Activated T-helper 1 cell treated with Interleukin-2 at 50 U/mL for 16 hours (primary cell): ENCODE measurements at places on chromosomes 3 and 15.

GRCh38 chr15:38128341-38128781 is 124.3 kb upstream of the SPRED1 start:
- no peak for DNase-seq

DNA sequence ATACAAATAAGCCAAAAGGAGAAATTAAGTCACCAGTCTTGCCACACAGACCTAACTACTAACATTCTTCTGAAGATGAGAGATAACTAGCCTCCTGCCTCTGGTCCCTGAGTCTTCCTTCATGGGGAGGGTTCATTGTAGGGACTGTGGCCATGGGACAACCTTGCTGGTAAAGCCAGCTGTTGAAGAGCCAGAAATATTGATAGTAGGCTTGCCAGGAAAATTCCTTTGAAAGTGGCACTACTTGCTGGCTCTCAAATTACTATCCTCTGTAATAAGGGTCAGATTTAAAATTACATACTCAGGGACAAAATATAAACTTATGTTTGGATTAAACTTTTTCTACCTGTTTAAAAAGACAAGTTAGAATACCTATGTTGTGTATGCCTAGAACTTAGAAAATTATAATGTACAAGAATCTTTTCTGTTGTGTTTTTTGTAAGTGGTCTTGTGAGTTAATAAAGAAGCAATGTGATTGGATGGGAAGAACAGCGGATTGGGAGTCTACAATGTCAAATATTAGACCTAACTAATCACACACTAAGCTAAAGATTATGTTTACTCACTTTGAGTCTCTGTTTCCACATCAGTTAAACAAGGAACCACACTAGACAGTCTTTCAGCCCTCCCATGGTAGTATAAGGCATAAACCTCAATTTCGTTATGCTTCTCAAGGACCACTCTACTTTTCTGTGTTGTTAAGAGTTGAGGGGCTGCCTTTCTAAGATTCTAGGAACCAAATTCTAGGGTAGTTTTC is 60.0 kb upstream of the TRIM71 start:
- DNase-seq = no peak

- no peak for DNase-seq
Measured at GRCh38 chr3:147975165-147975564, 566.0 kb downstream of the ZIC1 start.

DNA sequence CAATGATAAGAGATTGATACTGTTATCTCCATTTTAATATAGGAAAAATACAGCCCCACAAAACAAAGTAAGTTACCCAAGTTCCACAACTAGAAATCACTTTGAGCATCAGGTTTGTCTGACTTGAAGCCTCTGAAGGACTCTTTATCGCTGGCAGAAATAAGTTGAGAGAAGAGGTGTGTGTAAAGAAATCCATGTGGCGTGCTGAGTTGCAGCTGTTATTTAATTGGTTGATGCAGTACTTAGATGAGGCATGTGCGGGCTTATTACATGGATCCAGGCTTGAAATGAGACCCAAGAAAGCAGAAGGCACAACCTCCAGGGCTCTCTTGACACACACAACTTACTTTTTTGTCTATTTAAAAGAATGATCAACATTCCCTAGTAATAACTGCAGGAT is 221.3 kb downstream of the PDZRN3 start:
- DNase-seq = no peak

GRCh38 chr3:81983382-81983781 is 221.9 kb upstream of the GBE1 start:
- DNase-seq = no peak

GRCh38 chr3:26099692-26100091 is 309.8 kb downstream of the OXSM start:
- DNase-seq = no peak

GRCh38 chr3:153980252-153980590 is 141.0 kb upstream of the ARHGEF26 start:
- no peak for DNase-seq

- DNase-seq = no peak
Measured at GRCh38 chr15:68183616-68184315, 21.4 kb downstream of the CALML4 start.

DNA sequence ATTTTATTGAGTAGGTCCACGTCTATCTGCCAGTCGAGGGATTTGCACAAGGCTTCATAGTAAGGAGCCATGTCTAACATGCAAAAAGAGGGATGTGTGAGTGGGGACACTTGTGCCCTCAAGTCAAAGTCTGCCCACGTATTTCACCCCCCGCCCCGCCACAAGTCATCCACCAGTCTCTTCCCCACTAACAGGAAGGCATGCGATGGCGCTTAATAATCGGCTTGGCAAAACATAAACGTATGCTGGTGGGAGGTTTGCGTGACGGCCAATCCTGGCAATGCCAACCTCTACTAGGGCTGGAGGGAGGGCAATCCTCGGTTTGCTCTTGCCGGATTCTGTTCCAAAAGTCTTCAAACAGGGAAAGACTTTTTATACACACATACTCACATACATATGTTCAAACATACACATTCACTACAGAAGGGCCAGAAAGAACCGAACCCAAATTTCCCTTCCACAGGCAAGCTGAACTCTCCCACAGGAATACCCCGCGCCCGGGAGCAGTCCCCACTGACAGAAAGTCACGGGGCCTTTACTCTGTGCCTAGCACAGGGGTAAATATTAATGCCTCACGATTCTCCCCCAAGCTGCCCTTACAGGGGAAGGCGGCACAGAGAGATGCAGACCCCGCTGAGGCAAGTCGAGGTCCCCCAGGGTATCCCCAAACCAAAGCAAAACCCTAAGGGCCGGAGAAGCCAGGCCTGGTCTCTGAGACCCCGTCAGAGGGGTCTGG is 675 bp downstream of the PSMD6 start:
- no peak for DNase-seq
